ENCODE measurements at places on chromosomes 11 and 22.

- no peak for DNase-seq
These were observed 727.6 kb downstream of the METTL15 start for GRCh38 chr11:28835790-28836189.

DNA sequence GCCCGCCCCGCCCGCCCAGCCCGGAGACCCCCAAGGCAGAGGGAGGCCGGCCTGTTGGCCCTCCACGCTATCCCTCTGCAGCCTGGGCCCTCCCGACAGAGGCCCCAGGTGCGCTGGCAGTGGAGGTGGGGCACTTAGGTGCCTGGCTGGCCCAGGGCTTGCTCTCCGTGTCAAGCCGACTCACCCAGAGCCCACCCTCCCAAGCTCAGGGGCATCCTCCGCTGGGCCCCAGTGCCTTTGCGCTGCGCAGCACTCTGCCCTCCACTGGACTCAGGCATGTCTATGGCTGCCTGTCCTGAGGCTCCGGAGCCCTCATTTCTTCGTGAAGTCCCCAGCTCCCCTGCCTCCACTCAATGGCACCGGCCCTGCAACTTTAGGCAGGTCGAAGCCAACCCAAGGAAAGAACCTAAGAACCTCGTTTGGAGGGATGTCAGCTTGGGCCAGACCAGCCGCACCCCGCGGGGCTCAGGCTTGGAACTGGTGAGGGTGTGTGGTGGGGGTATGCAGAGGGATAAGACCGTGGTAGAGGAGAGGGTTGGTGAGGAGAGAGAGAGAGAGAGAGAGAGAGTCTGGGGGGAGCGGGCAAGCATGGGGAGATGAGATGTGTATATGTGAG lies 6.1 kb downstream of the SMIM45 start:
- no peak for DNase-seq

DNA sequence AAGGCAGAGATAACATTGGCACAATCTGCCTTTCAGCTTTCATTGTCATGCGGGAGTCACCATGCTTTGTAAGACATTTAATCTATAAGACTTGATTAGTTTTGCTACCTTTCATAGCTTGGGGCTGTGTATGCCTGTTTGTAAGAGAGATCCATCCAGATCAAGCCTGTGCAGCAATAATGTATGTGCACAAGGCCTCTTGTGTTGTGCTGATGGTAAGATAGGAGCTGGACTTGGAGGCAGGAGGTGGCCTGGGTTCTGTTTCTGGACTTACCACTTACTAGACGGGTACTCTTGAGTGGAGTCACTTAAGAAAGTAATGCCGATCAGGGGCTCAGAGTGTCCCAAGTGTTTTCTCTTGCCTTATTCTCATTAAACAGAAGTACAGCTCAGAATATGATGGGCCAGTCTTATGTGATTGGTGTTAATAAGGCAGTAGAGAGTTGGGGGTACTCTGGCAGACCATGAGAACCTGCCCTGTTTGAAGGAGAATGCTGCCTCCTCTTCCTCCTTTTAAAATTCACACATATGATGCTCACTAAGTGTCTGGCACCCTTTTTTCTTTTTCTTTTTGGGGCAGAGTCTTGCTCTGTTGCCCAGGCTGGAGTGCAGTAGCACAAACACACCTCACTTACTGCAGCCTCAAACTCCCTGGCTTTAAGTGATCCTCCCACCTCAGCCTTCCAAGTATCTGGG lies 30.9 kb downstream of the PTPRJ start:
- no peak for DNase-seq

DNA sequence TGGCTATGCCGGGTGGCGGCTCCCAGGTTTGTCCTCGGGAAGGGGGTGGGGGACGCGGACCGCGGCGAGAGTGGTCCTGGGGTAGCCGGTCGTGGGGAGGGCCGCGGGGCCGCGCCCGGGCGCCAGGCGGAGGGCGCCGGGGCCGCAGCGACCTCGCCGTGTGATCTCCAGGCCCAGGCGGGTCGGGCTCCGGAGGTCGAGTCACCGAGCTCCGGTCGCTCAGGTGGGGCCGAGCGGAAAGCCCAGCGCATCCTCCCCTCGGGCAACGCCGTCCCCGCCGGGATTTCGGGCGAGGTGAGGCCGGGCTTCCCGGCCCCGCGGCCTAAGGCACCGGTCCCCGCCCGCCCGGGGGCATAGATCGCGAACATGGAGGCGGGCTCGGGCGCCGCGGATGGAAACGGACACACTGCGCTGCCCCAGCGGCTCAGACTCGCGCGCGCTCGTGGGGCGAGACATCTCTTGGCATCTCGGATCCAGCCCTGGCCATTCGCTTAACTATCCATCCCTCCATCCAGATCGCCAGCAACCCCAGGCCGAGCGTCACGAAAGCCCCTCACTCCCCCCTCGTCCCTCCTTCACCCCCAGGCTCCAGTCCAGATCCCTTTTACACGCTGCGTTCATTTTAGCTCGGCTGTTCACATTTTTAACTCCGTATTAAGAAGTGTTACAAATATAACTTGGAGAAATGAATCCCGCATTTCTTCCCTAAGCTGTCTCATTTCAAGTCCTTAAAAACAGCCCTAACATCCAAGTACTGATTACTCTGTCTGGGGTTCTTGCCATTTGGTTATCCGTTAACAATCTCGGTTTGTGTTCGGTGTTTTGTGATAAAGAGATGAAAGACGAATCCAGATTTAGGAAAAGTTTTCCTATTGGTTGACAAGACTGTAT lies 460 bp downstream of the ZC3H12C start:
- DNase-seq, result no peak

DNA sequence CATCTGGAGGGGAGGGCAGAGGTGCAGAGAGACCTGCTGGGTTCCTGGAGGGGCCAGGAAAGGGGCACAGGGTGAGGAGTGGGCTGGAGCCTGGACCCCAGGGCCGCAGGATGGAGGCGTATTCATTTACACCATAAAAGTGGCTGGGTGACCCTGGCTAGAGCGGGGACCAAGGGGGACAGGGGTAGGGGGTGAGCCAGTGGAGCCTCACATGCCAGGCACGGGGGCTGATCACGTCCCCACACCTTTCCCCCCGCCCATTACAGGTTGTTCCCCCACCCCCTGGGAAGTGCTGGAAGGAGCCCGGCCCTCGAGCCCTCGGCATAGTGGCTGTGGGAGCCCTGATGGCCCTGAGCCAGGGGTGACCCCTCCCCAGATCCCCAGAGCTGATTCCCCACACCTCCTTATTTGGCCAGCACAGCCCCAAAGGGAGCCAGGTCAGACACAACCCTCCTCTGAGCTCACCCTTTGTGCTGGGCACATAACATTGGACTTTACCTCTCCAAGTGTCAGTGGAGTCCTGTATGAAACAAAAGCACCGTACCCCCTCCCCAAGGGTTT lies 781 bp downstream of the TCIRG1 start:
- DNase-seq, result no peak

DNA sequence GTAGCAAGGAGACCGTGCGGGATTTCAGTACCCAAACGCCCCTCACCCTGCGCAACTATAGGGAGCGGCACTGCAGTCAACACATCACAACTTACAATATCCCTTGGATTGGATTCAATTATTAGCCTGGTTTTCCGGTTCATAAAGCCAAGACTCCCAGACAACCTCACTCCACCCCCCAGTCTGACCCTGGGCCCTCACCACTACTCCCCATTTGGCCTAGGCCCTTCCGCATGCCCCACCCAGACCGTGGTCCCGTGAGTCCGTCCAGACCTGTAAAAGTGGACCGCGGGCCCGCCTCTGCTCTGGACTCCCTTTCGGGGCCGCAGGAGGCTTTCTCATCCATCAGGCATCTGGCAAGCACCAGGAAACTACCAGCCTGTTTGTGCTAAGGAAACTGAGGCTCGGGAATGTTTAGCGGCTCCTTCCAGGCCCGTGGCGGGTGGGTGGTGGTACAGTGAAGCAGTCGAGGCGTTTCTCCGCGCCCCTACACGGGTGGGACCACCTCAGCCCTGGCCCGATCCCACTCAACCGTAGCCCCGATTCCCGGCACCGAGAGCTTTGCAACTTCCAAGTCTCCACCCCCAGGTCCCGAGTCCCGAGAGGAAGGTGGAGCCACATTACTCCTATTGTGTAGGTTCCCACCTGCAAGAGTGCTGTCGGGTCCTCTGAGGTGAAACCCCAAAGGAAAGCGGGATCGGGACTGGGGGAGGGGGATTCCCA lies 679 bp upstream of the DPP3 start:
- DNase-seq, result no peak

- no peak for DNase-seq
These were observed at the start of gene PPP6R3 for GRCh38 chr11:68460741-68461574. Gene PPP6R3 (plus strand): TSS chr11:68460752. CDS start chr11:68537665, 76,913 bp downstream.

- no peak for DNase-seq
These were observed 372.6 kb upstream of the NARS2 start for GRCh38 chr11:78946945-78947902.

DNA sequence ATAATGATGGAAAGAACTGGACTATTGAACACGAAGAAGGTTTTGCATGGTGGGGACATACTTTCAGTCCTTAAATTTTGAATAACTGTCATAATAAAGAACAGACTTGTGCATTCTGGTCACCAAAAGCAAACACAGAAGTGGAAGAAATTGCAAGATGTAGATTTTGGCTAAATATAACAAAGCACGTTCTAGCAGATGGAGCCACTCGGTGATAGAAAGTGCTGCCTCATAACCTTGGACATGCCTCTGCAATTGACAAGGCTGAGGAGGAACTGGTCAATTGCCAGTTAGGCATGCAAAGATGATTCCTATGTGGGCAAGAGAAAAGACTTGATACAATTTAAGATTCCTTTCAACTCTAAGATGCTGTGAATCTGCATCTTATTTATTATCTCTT lies 244.1 kb upstream of the ZC3H12C start:
- DNase-seq, result no peak

GRCh38 chr22:32717337-32718240 lies 83.9 kb upstream of the TIMP3 start:
- no peak for DNase-seq

GRCh38 chr22:48748113-48748859 lies 1079.4 kb downstream of the BRD1 start:
- no peak for DNase-seq

DNA sequence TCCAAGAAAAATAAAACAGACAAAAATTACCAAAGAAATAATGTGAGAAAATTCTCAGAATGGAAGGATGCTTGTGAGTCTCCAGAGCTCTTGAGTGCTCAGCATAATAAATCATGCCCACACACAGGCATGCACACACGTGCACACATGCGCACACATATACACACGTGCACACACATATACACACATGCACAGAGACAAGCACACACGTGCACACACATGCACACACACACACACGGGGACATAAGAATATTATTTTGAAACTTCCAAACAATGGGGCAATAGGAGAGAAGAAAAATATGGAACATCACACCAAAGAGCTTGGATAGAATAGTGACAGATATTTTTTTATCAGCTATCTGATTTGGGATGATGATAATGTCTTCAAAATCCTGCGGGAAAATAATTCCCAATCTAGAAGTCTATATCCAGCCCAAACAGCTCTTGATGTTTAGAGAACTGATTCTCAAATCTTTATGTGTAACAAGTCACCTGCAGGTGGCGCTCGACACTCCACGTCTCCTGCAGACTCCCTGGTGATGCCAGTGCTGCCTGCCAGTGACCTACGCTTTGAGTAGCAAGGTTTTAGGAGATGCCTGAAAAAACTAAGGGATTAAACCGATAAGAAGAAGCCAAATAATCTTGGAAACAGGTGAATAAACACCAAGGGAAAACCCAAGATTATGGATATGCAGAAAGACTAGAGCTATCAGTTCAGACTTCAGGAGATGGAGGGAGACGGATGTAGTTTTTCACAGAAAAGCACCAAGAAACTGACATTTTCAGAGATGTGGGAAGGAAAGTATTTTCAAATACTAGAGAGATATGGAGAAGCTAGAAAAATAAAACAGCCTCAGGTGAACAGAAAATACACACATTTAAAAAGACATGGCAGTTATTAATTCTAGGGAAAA lies 743.6 kb downstream of the ETS1 start:
- DNase-seq, result peak; percentile 44

- no peak for DNase-seq
These were observed 28.8 kb downstream of the TEAD1 start for GRCh38 chr11:12702999-12703453.

DNA sequence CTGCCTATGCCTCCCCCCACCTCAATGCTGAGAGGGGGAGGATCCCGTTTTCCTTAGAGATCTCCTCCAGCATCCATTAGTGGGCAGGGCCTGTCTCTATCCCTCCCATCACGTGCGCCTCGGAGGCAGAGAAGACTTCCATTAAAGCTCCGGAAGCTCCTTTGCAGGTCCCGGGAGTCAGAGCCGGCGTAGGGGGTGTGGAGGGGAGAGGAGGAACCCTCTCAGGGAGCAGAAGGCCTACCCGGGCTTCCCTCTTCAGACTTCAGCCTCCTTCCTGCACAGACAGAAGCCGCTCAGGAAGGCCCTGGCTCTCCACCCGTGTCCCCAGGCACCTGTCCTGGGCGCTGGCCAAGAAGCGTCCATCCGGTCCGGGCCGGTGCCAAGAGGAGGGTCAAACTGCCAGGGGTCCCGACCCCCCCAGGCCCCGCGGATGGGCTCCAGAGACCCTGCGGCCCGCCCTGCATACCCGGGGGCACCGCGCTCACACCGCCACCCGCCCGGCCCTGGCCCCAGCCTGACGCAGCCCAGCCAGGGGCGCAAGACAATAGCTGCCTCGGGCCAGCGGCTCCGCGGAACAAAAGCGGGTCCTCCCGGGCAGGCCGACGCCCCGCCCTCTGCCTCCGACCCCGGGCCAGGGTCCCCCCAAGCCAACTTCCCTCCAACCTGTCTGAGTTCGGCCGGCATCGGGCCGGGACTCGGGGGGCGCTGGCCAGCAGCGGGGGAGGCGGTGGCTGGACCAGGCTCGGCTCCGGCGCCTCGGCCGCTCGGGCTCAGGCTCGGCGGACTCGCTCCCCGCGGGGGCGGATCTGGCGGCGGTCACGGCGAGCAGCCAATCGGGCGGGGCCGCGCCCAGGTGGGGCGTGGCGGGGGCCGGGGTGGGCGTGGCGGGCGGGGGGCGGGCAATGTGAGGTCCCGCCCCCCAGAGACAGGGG lies 29.9 kb downstream of the ARVCF start:
- DNase-seq, result peak; percentile 21

DNA sequence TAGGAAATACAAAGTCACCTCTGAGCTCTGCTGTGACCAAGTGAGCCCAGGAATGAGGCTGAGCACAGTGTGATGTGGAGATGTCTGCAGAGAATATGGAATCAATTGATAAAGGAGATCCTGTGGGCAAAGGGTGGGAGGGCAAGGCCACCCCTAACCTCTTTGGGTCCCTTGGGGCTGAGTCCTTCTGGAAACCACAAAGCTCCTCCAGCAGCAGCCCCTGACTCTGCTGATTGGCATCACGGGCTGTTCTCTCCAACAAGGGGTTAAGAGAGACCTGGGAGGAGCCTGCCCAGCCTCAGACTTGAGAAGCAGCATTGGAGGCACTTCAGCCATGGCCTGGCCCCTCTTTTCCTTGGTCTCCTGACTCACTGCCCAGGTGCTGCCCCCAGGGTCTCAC lies 49.7 kb downstream of the GGTLC2 start:
- DNase-seq, result no peak

GRCh38 chr11:110059706-110060463 lies 33.3 kb upstream of the ZC3H12C start:
- no peak for DNase-seq

GRCh38 chr11:131938351-131938751 lies 567.9 kb downstream of the NTM start:
- no peak for DNase-seq

GRCh38 chr11:85661972-85662664 lies 2.8 kb downstream of the CREBZF start:
- DNase-seq, result no peak

GRCh38 chr11:9003573-9004182 lies at the start of gene NRIP3:
Gene NRIP3 (minus strand): TSS chr11:9004001. CDS start chr11:9003935, 66 bp downstream.
- peak; percentile 56 for DNase-seq
